ENCODE measurements at places on chromosomes 3 and 15.

- DNase-seq, result no peak
These were observed 11.8 kb downstream of the SLC12A8 start for GRCh38 chr3:125200731-125201139.

- peak; percentile 14 for DNase-seq
These were observed 27.7 kb downstream of the TRAK1 start for GRCh38 chr3:42118762-42119361.

- DNase-seq, result no peak
These were observed 74.3 kb downstream of the MYO1E start for GRCh38 chr15:59298225-59298853.

DNA sequence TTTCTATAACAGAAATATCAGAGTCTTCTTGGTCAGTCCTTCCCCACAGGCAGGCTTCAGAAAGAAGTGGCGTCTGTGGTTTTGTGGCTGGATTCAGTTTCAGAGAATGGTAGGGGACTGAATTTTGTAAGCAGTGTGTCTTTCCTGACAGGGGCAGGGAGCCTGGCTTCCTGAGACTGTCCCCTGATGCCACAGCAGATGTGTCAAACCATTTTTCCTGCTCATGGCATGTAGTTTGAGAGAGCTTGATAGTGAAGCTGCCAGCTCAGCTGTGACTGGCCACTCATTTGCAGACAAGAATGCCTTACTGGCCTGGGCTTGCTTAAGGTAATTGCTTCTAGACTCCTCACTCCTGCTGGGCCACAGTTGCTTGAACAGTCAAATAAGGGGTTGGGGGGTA, 26.4 kb downstream of the LARS2 start:
- no peak for DNase-seq

- DNase-seq, result no peak
These were observed 83.6 kb downstream of the PDZRN3 start for GRCh38 chr3:73540969-73541740.

GRCh38 chr3:113288881-113289280, 77.5 kb downstream of the BOC start:
- no peak for DNase-seq

- DNase-seq, result no peak
These were observed 22.1 kb upstream of the WDR49 start for GRCh38 chr3:167675848-167676247.

- DNase-seq, result no peak
These were observed 916.7 kb downstream of the PLOD2 start for GRCh38 chr3:145244327-145244726.

DNA sequence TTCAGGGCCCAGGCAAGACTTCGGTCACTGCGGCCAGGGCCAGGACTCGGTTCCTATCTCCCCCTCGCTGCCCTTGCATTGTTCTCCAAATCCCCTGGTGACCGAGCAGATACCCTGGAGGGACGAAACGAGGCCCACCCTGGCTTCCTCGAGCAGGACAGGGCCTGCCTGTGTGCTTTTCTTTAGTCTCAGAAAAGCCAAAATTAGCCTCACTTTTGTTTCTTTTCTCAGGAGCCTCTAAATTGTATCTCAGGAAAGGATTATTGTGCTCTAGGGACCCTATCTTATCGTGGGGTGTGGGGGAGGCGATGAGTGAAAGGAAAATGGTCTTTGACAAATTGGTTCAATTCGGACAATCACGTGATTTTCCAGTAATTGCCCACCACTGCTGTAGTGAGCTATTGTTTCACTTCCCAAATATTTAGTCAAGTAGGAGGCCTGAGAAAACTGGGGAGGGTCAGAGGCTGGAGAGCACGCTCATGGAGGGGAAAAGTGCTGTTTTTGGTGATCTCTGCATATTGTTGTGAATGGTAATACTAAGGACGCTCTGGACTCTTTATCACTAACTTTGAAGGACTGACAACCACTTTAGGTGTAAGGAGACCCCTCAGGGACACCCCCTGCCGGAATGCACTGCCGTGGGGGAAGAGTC, 61.6 kb downstream of the TMEM44 start:
- no peak for DNase-seq

DNA sequence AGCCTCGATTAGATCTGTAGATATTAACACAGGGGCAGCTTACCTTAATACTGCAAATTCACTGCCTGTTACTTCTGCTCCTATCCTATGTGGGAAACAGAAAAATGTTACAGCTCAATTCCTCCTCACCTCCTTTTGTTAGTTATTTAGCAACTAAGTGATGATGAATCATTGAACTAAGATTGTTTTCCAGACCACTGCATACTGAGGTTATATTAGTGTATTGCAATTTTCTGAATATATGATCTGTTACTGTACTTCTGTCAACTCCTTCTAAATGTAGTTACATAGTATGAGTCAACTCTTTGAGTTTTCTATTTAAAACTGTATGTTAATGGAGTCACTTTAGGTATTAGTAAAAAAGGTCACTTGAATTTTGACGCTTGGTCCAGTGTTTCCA, 331.5 kb upstream of the SLCO3A1 start:
- no peak for DNase-seq

DNA sequence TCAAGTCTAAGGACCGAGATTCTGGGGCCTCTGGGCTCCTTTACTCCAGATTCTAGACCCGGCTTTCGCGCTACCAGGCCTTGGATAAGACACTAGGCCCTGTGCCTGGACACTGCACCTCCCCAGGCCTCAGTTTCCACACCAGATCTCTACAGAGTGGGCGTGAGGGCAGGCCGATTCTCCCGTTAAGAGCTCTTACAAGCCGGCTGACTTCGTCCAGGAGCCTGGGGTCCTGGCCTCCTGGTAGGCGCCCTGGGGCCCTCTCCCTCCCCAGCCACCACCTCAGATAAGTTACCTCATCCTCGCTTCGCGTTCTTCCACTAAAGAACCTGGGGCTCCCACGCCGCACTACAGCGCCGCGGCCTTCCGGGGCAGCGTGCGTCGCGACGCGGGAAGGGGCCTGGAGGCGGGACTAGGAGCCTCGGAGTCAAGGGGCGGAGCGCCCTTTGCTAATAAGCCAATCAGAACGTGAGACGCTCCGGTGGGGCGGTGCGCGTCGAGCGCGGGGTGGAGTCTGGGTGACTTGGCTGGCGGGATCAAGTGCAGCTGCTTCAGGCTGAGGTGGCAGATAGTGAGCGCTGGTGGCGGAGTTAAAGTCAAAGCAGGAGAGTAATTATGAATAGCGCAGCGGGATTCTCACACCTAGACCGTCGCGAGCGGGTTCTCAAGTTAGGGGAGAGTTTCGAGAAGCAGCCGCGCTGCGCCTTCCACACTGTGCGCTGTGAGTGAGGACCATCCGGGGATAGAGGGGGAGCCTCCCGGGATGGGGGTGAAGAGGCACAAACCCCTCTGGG, at the start of the genes EAF2 and IQCB1:
EAF2 (plus strand) TSS at position 539 of the 794 bp plus-strand sequence; CDS start at position 616, 77 bp downstream.
IQCB1 (minus strand) TSS at position 390 of the 794 bp plus-strand sequence. CDS start 6,100 bp downstream, outside the sequence.
- peak; percentile 97 for DNase-seq

DNA sequence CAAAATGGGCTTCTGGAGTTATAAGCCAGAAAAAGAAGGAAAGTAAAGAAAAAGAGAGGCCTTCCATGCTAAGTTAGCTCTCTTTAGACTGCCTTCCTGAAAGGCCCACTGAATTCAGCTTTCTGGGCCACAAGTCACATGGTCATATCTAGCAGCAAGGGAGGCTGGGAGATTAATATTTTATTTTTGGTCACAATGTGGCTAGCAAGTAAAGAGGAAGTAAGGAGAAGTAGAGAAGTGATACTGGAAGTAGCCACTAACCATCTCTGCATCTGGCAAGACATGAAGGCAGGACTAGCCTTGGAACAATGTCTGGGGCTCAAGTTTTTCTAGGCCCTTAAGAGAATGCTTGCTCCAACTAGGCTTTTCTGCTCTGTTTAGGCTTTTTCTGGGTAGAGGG, 81.8 kb upstream of the UBE2E1 start:
- no peak for DNase-seq

- DNase-seq, result no peak
These were observed 289.9 kb downstream of the GAP43 start for GRCh38 chr3:115913069-115913686.

DNA sequence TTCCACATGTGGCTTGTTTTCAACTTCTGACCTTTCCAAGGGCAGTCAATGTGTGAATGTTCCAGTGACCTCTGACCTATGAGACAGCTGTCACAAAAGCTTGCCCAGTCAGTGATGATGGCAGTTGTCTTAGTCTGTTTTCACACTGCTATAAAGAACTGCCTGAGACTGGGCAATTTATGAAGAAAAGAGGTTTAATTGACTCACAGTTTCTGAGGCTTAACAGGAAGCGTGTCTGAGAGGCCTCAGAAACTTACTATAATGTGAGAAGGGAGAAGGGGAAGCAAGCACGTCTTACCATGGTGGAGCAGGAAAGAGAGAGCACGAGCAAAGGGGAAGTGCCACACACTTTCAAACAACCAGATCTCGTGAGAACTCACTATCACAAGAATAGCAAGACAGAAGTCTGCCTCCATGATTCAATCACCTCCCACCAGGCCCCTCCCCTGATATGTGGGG, 95.6 kb downstream of the ECT2 start:
- DNase-seq, result no peak

- no peak for DNase-seq
These were observed 208.9 kb upstream of the ST8SIA2 start for GRCh38 chr15:92184679-92185230.

- peak; percentile 36 for DNase-seq
These were observed 22.6 kb upstream of the RBP1 start for GRCh38 chr3:139561959-139562676.

- no peak for DNase-seq
These were observed 8.4 kb upstream of the NR2C2 start for GRCh38 chr3:14938954-14939353.

All from heart left ventricle (tissue), 16 donors.